ENCODE measurements at places on chromosomes 11 and 22.

DNA sequence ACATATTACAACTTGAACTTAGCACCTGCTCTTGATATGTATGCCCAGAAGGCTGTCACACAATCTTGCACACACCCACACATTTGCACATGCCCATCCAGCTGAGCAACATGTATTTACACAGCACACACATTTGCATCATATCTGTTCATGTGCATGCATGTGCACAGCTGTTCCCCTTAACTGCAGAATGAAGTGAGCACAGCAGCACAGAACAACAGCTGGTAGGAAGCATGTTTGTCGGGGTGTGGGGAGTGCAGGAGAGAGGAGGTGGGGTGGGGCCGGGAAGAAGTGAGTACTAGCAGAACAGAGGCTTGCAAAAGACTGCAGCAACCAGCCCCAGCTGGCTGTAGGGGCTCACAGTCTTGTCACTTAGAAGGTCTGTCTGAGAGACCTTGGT is 296.5 kb downstream of the KIRREL3 start:
- no peak for DNase-seq

GRCh38 chr22:36350751-36351594 is 36.8 kb downstream of the MYH9 start:
- peak; percentile 81 for DNase-seq

GRCh38 chr11:129451524-129451923 is 75.9 kb downstream of the BARX2 start:
- DNase-seq, result no peak

GRCh38 chr22:30386608-30386959 is 627 bp downstream of the RNF215 start:
- DNase-seq, result no peak

GRCh38 chr11:128474036-128474874 is 113.1 kb downstream of the ETS1 start:
- DNase-seq, result no peak

GRCh38 chr11:81979448-81979847 is 754.2 kb downstream of the FAM181B start:
- DNase-seq, result no peak

- no peak for DNase-seq
Observed at GRCh38 chr22:30970356-30970746, 1.3 kb downstream of the TUG1 start.

GRCh38 chr11:59187035-59187434 is 15.1 kb downstream of the DTX4 start:
- DNase-seq, result no peak
